Mesothelial cell of epicardium (in vitro differentiated cells): ENCODE measurements at places on chromosomes 1 and 21. TPM values are rescaled to one million over a fixed set of nuclear protein-coding genes. Genes with fewer than 3 reads are reported as not detected.

FCRL4 gene
- 0.18 TPM in 1 of 3 replicates, not detected in the others for total RNA-seq

PRELP gene
- total RNA-seq, result 2.8 to 3.3 TPM (median 3.2 TPM) in 3 replicates

PRR9 gene
- not detected in 3 replicates for total RNA-seq

SPRR2A gene
- not detected in 3 replicates for total RNA-seq

KRTAP13-2 gene
- total RNA-seq, result not detected in 3 replicates

PROX1 gene
- 0.58 to 1.4 TPM (median 1.4 TPM) in 3 replicates for total RNA-seq

ARHGAP30 gene
- 1.4 to 1.9 TPM (median 1.6 TPM) in 3 replicates for total RNA-seq

DNA sequence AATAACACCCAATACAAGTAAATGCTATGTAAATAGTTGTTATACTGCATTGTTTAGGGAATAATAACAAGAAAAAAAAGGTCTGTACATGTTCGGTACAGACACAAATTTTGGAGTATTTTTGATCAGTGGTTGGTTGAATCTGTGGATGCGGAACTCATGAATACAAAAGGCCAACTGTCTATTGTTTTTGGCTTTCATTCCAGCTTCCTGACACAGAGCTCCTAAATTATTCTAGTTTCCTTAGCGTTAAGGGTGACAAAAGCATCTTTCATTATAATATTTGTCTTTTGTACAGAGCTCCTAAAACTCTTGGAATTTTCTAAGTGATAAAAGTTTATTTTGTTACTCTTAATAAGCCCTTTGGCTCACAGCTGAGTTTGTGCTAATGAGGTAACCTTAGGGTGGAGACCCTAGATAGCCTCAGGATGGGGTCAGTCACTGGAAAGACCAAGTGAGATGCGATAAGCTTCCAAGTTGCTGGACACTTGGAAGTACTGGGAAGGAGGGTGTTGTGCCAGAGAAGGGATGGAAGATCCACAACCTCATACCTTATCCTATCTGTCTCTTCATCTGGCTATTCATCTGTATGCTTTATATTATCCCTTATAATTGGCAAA lies 57.4 kb upstream of the PRRC2C start:
- no peak for DNase-seq

- no peak for DNase-seq
These were observed 248.1 kb downstream of the PTBP2 start for GRCh38 chr1:96969656-96970163.

GRCh38 chr1:229170778-229171505 lies 100.0 kb upstream of the RAB4A start:
- DNase-seq, result no peak

- DNase-seq, result no peak
These were observed 8.6 kb upstream of the EIF4G3 start for GRCh38 chr1:21185221-21185731.

GRCh38 chr1:175600721-175601440 lies 142.5 kb downstream of the TNR start:
- DNase-seq, result no peak

DNA sequence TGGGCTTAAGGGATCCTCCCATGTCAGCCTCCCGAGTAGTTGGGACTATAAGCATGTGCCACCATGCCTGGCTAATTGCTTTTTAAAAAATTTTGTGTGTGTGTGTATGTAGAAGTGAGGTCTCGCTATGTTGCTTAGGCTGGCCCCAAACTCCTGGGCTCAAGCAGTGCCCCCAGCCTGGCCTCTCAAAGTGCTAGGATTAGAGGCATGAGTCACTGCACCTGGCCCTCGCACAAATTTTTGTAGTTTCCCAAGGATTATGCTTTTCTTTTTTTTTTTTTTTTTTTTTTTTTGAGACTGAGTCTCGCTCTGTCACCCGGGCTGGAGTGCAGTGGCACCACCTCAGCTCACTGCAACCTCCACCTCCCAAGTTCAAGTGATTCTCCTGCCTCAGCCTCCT lies 144.4 kb upstream of the HNRNPU start:
- no peak for DNase-seq

- no peak for DNase-seq
These were observed 13.8 kb downstream of the CYB5RL start for GRCh38 chr1:54186056-54186455.

GRCh38 chr1:32365445-32365844 lies 3.1 kb downstream of the TSSK3 start:
- DNase-seq, result no peak

DNA sequence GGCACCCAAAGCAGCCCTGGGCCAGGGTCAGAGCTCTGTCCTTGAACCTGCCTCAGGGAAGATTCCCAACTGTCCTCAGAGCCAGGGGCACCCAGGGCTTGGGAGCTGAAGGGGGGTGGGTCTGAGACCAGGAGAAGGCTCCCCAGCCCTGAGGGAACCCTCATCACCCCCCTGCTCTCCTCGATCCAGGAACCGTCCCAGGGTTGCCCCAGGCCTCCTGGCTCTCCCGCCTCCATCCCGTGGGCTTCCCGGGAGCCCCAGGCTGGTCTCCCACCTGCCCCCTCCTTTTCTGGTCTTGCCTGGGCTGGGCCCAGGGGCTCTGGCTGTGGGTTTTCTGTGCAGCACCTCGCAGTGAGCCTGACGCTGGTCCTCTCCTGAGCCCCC lies 6.7 kb upstream of the SAMD11 start:
- DNase-seq, result peak; percentile 32

GRCh38 chr1:60573121-60573520 lies 499.6 kb upstream of the C1orf87 start:
- DNase-seq, result no peak

- no peak for DNase-seq
These were observed 39.3 kb downstream of the IGSF21 start for GRCh38 chr1:18146886-18147285.

DNA sequence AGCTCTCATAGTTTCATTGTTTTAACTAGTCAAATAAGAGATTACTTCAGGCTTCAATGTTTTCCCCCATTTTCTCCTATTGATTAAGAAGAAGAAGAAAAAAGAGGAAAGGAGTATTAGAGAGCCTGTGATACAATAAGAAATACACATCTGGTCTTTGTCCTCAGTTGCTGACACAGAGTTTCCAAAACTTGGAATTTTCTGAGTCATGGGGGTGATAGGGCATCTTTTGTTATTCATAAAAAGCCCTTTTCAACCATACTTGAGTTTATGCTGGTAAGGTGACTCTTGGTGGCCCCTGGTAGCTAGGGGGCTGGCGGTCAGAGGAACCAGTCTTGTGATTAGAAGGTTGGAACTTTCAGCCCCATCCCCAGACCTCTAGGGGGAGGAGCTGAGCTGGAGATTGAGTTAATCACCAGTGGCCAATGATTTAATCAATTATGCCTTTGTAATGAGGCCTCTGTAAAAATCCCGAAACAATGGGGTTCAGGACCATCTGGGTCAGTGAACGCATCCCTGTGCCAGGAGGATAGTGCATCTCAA lies 28.9 kb upstream of the KLF18 start:
- no peak for DNase-seq
